ENCODE measurements at places on chromosomes 5 and 9. TPM values are rescaled to one million over a fixed set of nuclear protein-coding genes. Genes with fewer than 3 reads are reported as not detected.

Gene STPG3
- total RNA-seq, result not detected

DNA sequence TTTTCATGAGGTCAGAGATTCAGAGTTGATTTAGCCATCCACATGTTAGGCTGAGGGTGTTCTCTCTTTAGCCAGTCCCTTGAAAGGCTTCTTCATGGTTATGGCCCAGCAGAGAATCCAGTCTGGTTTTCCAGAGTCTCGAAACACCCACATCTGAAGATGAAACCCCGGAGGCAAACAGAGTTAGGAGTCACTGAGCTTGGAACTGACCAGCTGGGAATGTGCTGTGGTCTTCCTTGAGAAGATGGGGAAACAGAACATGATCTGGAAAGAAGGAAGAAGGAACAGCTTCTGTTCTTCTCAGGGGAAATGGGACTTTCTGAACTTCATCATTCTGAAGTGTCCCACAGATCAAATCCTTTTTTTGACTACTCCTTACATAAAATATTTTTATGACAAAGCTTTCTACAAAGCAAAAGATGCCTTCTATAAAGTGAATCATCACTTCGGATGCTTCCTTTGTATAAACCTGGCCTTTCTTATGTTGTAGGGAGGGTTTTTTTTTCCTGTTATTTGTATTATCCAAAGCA, 45.4 kb downstream of the ZNF618 start:
- no peak for DNase-seq
- no peaks in the 10 kb centered on the region for H3K4me1 ChIP-seq
- no peaks in the 10 kb centered on the region for H3K27me3 ChIP-seq
- H3K27ac ChIP-seq, result no peak overlapping the region

- no peaks in the 10 kb centered on the region for H3K36me3 ChIP-seq
- no peaks in the 10 kb centered on the region for H3K27me3 ChIP-seq
- no peak overlapping the region for H3K4me3 ChIP-seq
- H3K27ac ChIP-seq, result no peak overlapping the region
Measured at GRCh38 chr5:179738742-179739141, 6.1 kb downstream of the MAML1 start.

DNA sequence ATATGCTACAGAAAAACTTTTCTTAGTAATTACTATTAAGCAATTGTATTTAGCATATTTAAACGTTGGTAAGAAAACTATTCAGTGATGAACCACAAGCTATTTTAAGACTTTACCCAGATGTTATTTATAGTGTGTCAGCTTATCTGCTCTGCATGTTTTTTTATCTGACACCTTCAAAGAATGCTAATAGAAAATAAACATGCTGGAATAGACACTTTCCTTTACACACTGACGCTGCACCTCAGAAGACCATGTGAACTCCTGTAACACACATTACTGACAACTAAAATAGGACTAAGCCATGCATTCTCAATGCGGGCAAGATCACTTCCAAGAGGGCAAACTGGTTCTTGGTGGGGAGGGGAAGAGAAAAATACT, 38.3 kb downstream of the FNIP1 start:
- no peaks in the 10 kb centered on the region for H3K36me3 ChIP-seq
- no peaks in the 10 kb centered on the region for H3K27me3 ChIP-seq
- peaks cover 13% of the 10 kb centered on the region for H3K4me1 ChIP-seq
- no peak overlapping the region for H3K27ac ChIP-seq

DNA sequence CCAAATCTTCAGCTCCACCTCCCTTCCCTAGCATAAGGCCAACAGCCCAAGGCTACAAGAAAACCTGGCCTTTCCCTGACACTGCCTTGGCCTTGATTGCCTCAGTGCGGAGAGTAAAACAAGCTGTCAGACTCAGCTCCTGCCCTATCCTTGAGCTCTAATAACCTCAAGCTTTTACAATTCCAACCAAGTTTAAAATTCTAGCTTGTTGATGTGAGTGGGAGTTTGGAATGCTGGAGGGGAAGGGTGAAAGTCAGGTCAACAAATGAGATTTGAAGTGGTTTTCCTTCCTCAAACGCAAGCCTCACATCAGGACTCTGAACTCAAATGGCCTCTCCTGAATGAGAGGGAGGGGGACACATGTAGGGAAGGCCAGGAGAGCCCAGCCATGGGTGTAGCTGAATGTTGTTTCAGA, 197.0 kb upstream of the VLDLR start:
- no peak for DNase-seq
- no peaks in the 10 kb centered on the region for H3K4me1 ChIP-seq
- H3K4me3 ChIP-seq, result no peak overlapping the region
- no peak overlapping the region for H3K27ac ChIP-seq

Gene SNAPC4
- 14.5 TPM for total RNA-seq

GRCh38 chr5:61020415-61020814, 75.4 kb downstream of the NDUFAF2 start:
- H3K27ac ChIP-seq, result no peak overlapping the region
- no peaks in the 10 kb centered on the region for H3K4me1 ChIP-seq
- H3K27me3 ChIP-seq, result no peaks in the 10 kb centered on the region
- no peak overlapping the region for H3K4me3 ChIP-seq
- no peaks in the 10 kb centered on the region for H3K36me3 ChIP-seq

DNA sequence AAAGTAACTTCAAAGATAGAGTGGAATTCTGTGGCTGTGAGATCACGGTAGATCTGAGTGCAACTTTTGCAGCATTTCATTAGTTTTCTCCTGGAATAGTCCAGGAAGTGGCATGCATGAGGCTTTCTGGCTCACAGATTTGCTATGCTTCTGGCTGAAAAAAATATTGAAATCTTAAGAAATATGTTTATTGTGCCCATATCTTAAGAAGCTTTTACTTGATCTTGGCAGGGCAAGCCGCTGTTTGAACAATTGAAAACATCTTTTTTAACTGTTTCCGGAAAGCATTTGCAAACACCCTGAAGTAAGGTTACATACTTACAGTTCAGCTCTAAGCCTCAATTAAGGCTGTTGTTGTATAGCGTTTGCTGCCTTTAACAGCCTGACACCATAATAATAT, 135.7 kb upstream of the GDNF start:
- no peaks in the 10 kb centered on the region for H3K36me3 ChIP-seq
- DNase-seq, result no peak
- H3K27ac ChIP-seq, result no peak overlapping the region
- H3K4me1 ChIP-seq, result no peaks in the 10 kb centered on the region
- H3K4me3 ChIP-seq, result no peak overlapping the region

GRCh38 chr9:99885747-99886146, 20.7 kb upstream of the STX17 start:
- H3K4me3 ChIP-seq, result no peak overlapping the region
- H3K27me3 ChIP-seq, result no peaks in the 10 kb centered on the region
- DNase-seq, result no peak
- no peaks in the 10 kb centered on the region for H3K4me1 ChIP-seq
- no peak overlapping the region for H3K27ac ChIP-seq

Gene SLC12A7
- total RNA-seq, result 144 TPM

GRCh38 chr5:112563169-112563826, 144.2 kb upstream of the EPB41L4A start:
- no peaks in the 10 kb centered on the region for H3K36me3 ChIP-seq
- no peak overlapping the region for H3K27ac ChIP-seq
- H3K4me3 ChIP-seq, result no peak overlapping the region
- no peaks in the 10 kb centered on the region for H3K4me1 ChIP-seq

DNA sequence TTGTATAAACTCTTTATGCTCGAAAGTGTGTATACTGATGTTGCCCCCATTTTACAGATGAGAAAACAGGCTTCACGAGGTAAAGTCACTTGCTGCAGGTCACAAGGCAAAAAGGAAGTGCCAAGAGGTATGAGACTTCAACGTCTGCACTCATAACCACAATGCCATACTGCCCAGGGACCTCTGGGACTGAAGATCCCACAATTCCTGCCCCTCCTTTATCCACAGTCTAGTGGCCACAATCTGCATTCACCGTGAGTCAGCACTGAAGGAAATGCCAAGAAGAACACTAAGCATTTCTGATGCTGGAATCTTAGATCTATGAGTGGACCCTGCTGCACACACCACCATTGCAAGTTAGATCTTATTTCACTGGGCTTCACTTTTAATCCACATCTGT, 37.3 kb downstream of the MED27 start:
- H3K27ac ChIP-seq, result no peak overlapping the region
- DNase-seq, result no peak
- no peaks in the 10 kb centered on the region for H3K36me3 ChIP-seq

Gene MZB1
- not detected for total RNA-seq

Gene XPA
- total RNA-seq, result 6.4 TPM

Gene CDC25C
- total RNA-seq, result 0.32 TPM

Gene ROR2
- 23.2 TPM for total RNA-seq

DNA sequence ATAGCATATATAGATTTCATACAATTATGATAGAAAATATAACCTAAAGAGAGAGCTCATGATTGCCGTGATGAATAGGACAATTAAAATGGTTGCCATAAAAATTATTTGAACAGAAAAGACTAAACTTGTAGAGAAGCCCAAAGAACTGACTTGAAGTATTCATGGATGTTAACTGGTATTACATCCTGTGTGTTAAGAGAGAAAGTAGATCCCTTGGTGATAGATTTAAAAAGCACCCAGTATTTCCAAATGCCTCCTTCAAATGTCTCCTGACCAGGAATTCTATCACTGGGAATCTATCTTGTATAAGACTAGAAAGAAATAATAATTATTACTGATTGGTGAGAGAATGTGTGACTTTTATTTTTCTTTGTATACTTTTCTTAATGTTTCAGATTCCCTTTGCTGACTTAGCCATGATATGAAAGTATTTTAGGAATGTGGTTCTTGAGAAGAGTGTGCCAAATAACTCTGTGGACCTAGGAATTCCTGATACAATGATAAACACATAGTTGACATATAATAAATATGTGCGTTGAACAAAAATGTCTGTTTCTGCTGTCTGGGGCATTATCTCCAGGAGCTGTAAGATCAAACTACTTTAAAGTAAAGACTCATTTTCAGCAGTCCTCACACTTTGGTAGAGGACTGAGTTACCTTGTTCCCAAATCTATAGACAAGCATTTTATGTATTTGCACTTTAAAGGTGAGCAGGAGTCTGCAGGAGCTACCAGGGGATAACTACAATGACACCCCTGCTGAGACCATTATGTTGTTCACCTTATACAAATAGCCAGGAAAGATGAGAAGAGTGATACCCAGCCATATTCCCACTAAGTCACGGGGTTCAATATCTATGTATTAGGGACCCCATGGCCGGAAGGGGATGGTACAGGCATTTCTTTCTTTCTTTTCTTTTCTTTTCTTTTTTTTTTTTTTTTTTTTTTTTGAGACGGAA, 211.1 kb upstream of the TLE4 start:
- H3K27ac ChIP-seq, result no peak overlapping the region
- H3K36me3 ChIP-seq, result no peaks in the 10 kb centered on the region
- no peaks in the 10 kb centered on the region for H3K27me3 ChIP-seq
- no peaks in the 10 kb centered on the region for H3K4me1 ChIP-seq
- no peak for DNase-seq

- H3K27me3 ChIP-seq, result no peaks in the 10 kb centered on the region
- peaks cover 10% of the 10 kb centered on the region for H3K4me1 ChIP-seq
- H3K36me3 ChIP-seq, result no peaks in the 10 kb centered on the region
- peak overlapping the region; percentile 23 for H3K4me3 ChIP-seq
Measured at GRCh38 chr5:67537439-67538148, 341.0 kb upstream of the CD180 start.

Gene TIMD4
- total RNA-seq, result 3.0 TPM

DNA sequence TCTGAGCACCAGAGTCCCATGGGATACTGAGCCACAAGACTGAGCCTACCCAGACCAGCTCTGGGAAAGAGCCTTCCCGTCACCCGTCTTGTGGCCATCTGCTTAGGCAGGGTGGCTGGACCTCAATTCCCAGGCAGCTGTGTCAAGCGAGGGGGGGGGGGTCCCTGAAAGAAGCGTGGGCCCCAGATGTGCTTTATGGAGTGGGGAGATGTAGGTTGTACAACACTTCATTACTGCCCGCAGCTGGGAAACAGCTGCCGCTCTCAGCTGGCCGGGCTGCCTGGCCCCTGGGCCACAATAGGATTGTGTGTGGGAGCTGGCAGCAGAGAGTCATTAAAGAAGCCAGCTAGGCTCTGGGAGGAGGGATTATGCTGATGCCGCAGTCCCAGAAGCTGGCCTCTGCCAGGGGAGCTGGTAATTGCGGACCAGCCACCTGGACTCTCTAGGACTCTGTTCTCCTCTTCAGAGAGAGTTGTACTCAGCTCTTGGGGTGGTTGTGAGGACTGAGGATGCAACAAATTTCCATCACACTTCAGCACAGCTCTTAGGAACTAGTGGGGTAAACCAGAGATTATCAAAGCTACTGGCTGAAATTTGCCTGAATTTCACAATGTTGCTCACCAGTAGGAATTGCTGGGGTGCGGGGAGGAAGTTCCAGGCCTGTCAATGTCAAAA, 145.4 kb downstream of the GADD45G start:
- H3K27me3 ChIP-seq, result no peaks in the 10 kb centered on the region
- DNase-seq, result no peak
- no peaks in the 10 kb centered on the region for H3K36me3 ChIP-seq
- no peak overlapping the region for H3K4me3 ChIP-seq
- peak overlapping the region; percentile 14 for H3K27ac ChIP-seq

GRCh38 chr5:10584714-10585517, 21.0 kb downstream of the ANKRD33B start:
- no peak overlapping the region for H3K27ac ChIP-seq
- no peaks in the 10 kb centered on the region for H3K36me3 ChIP-seq
- peaks cover 4% of the 10 kb centered on the region for H3K27me3 ChIP-seq
- no peak overlapping the region for H3K4me3 ChIP-seq
- no peak for DNase-seq

DNA sequence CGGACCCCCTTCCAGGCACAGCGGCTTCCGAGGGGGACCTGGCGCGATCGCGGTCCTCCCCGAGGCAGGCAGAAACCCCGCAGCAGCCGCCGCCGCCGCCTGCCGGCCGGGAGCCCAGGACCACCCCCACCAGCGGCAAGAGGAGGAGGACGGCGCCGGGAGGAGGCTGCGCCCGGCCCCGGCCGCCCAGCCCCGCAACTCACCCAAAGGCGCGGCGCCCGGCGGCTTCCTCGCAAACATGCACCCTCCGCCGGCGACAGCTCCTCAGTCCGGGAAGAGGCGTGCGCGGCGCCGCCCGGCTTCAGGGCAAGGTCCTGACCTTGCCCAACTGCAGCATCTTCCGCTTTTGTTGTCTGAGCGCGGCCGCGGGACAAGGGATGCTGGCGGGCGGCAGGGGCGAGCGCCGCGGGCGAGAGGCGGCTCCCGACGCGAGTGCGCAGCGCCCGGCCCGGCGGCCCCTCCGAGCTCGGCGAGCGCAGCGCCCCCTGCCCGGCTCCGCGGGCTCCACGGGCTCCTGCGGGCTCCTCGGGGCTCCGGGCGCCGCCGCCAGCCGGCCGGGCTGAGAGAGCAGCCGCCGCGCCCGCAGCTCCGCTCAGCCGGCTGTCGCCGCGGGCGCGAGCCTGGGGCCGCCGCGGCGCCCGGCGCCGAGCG, 507 bp downstream of the CTNND2 start:
- H3K36me3 ChIP-seq, result no peaks in the 10 kb centered on the region
- peaks cover 6% of the 10 kb centered on the region for H3K4me1 ChIP-seq
- no peak for DNase-seq
- no peak overlapping the region for H3K27ac ChIP-seq
- no peak overlapping the region for H3K4me3 ChIP-seq

Data from transverse colon (tissue), 4 donors.